ENCODE measurements at places on chromosomes 7 and 10.

DNA sequence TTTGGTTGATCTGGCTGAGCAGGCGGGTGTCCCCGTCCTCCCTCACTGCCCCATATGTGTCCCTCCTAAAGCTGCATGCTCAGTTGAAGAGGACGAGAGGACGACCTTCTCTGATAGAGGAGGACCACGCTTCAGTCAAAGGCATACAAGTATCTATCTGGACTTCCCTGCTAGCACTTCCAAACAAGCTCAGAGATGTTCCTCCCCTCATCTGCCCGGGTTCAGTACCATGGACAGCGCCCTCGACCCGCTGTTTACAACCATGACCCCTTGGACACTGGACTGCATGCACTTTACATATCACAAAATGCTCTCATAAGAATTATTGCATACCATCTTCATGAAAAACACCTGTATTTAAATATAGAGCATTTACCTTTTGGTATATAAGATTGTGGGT lies 26.9 kb upstream of the TRIM56 start:
- DNase-seq: no peak

- DNase-seq: no peak
Measured at GRCh38 chr10:61834519-61834918, 67.0 kb upstream of the ARID5B start.

- no peak for DNase-seq
Measured at GRCh38 chr7:48426331-48426965, 255.2 kb downstream of the ABCA13 start.

- no peak for DNase-seq
Measured at GRCh38 chr7:133652547-133652946, 399.7 kb downstream of the EXOC4 start.

- DNase-seq: peak; percentile 86
Measured at GRCh38 chr7:146956321-146956720, 839.7 kb downstream of the CNTNAP2 start.

- no peak for DNase-seq
Measured at GRCh38 chr7:77461842-77462241, 45.7 kb upstream of the GSAP start.

GRCh38 chr7:91288208-91288824 lies 24.1 kb downstream of the FZD1 start:
- DNase-seq: no peak

GRCh38 chr7:131604841-131605279 lies 48.4 kb upstream of the PODXL start:
- no peak for DNase-seq

DNA sequence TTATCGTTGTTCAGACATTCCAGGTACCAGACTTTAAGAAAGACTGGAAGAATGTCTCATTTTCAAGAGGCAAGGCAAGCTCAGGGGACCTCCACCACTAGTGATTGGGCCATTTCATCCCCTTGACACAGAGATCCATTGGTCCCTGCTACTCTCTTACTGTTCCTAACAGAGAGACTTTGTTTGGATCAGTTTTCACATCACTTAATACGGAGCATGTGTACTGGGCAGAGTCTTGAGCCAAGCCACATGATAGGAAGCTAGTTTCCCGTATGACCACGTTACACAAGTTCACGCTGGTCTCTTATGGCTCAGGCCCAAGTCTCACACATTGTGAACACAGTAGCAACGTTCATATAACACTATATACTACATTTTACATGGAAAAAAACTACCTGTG lies 269.9 kb downstream of the BAMBI start:
- no peak for DNase-seq

DNA sequence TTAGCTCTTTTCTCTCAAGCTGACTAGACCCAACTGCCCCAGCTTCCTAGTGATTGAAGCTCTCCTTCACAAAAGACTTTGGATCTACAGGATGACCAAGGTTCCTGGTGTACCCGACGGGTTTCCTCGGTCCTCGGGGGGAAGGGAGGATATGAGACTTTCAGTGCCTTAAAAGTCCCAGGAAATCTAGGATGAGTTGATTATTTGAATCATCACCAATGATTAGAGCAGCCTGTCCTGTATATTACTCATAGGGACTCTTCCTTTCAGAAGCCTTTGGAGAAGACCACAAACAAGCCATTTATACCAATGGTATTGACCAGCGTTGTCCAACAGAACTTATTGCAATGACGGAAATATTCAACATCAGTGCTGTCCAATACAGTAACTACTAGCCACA lies 6.1 kb upstream of the ACTA2 start:
- no peak for DNase-seq

GRCh38 chr10:68598978-68599770 lies 39.0 kb downstream of the TET1 start:
- peak; percentile 48 for DNase-seq

- no peak for DNase-seq
Measured at GRCh38 chr7:125871431-125871830, 941.8 kb upstream of the POT1 start.

DNA sequence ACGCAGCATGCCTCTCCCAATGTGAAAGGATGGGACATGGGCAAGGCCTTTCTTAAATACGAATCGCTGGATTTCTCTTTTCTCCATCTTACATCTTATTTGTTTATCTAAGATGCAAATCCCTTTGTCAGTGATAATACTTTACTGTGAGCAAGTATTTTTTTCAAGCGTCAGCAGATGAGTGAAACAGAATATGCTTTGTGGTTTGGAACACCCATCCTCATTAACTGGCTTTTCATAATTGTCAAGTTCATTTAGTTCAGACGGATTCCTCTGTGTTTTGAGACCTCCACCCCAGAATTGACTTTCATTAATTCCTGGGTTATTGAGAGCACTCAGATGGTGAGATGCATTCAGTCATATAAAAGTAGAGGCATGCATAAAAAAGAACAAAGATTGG lies 149.8 kb downstream of the NSUN6 start:
- DNase-seq: no peak

GRCh38 chr10:132535065-132535651 lies 2.4 kb upstream of the INPP5A start:
- DNase-seq: no peak

- DNase-seq: no peak
Measured at GRCh38 chr10:62862447-62862846, 46.3 kb upstream of the EGR2 start.

- no peak for DNase-seq
Measured at GRCh38 chr7:47827351-47827756, 120.9 kb downstream of the PKD1L1 start.

DNA sequence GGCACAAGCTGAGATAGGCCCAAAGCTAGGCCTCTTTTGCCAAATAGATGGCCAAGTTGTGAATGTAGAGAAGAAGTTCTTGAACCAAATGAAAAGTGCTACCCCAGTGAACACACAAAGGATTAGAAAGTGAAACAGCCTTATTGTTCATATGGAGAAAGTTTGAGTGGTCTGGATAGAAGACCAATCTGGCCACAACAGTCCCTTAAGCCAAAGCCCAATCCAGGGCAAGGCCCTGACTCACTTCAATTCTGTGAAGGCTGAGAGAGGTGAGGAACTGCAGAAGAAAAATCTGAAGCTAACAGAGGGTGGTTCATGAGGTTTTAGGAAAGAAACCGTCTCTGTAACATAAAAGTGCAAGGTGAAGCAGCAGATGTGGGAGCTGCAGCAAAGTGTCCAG lies 18.7 kb upstream of the ATP6V0A4 start:
- no peak for DNase-seq

DNA sequence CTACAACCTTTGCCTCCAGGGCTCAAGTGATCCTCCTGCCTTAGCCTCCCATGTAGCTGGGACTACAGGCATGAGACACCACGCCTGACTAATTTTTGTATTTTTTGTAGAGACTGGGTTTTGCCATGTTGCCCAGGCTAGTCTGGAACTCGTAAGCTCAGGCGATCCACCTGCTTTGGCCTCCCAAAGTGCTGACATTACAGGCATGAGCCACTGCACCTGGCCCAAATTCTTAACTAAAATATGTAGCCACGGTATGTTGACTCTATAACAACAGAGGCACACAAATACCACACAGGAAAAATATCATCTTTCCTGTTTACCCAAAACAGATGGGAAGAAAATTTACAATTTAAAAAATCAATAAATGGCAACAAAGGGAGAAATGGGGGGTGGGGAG lies 115.8 kb downstream of the ATE1 start:
- no peak for DNase-seq

GRCh38 chr7:121102619-121103018 lies 114.1 kb downstream of the CPED1 start:
- DNase-seq: no peak

- DNase-seq: no peak
Measured at GRCh38 chr10:130021383-130021950, 57.4 kb upstream of the EBF3 start.

DNA sequence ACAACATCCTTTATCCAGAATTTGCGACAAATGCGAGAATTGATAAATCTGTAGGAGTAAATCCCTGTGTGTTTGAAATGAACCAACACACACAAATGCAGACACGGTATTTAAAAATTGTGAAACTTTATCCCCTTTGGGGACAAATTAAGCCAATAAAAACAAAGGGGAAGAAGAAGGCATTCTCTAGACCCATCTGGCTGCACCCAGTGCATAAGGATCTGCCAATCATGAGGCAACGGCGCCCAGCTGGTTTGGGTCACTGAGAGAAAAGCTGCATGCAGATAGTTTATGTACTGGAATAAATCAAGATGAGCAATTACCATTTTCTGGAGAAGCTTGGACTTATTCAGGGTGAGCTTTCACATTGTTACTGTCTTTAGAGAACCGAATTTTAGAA lies 45.7 kb downstream of the VAX1 start:
- DNase-seq: no peak

DNA sequence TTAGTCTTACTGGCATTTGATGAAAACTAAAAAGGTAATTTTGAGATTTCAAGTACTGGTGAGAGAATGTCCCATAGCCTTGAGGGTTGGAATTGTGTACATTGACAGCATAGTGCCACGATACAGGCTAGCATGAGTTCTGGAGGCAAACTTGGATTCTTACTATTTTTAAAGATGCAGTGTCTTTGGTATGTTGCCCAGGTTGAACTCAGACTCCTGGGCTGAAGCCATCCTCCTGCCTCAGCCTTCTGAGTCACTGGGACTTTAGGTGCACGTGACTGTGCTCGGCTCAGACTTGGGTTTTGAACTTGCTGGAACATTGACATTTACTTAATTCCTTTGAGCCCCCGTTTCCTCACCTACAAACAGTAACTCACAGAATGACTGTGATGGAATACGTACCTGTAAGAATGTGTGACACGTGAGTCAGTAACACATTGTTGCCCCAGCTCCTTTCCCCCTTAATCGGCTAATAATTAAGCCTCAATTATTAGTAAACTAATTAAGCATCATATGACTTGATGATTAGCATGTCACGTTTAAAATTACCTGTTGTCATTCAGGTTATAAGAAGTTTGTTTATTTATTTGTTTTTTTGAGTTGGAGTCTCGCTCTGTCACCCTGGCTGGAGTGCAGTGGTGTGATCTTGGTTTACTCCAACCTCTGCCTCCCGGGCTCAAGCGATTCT lies 10.6 kb downstream of the DNAJB6 start:
- no peak for DNase-seq

GRCh38 chr10:116785867-116786266 lies 43.5 kb upstream of the HSPA12A start:
- DNase-seq: no peak

- no peak for DNase-seq
Measured at GRCh38 chr7:136067277-136067676, 90.1 kb upstream of the MTPN start.

GRCh38 chr10:63467841-63468240 lies 2.1 kb upstream of the JMJD1C start:
- no peak for DNase-seq

DNA sequence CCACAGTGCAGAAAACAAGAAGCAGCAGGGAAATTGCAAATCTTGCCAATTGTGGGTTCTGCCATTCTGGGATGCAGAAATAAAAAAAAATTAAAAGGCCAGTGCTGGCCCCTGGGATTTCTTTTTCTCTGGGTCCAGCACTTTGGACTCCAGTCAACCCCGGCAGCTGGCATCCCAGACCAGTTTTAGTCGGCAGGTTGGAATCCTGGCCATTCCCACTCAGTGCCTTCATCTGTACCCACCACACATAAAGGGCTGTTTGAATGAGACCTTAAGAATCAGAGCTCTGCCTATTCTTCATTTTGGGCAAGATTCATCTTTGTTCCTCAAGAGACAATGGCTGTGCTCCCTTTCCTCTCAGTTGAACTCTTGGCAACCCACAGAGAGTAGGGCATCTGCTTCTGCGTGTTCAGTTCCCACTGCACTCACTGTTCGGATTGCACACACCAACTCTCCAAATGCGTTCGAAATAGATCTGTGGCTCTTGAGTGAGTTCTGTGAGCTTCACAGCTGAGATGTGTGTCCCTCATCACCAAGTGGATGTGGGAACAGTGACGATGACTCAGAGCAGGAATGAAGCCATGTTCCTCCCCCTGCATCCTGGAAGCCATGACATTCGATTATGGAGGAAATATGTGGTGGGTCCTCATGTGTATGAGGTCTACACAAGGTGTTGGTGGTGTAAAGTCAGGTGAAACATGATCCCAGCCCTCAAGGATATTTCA lies 63.0 kb upstream of the EGFR start:
- DNase-seq: no peak

DNA sequence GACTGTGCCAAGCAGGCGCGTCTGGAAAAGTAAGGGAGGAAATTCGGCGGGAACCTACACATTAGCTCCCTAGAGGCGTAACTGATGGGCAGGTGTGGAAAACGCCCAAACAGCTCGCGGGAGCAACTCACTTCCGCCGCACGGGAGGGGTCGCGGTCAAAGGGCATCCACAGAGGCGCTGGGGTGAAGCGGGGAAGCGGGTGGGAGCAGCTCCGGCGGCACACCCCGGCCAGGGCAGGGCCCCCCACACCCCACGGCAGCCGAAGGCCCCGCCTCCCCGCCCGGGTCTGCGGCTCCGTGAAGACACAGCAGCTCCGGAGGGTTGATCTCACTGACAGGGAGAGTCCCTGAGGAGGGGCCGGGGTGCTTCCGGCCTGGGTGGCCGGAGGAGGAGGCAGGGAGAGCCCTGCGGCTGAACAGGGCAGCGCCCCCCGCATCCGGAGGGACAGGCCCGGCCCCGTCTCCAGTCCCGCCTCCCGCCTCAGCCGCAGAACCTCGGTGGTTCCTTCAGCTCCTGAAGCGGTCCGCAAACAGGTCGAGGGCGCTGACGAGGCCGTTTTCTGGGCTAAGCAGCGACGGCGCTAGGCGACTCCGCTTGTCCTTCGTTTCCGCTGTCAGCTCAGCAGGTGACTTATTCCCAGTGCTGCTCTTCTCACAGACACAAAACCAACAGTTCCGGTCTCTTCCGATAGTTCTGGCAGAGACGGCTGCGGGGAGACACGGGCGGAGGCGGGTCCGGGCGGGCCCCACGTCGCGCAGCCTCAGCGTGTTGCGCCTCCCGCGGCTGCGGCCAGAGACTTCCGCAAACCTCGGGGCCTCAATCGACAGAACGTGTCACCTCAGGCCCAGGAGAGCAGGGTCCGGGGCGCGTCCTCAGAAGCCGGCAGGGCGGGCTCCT lies 276.1 kb downstream of the DNAJB6 start:
- no peak for DNase-seq

Measured in NCI-H2081 treated with DMSO at 0.1 percent for 48 hours (cell line).